ENCODE measurements at places on chromosomes 16 and 17.

DNA sequence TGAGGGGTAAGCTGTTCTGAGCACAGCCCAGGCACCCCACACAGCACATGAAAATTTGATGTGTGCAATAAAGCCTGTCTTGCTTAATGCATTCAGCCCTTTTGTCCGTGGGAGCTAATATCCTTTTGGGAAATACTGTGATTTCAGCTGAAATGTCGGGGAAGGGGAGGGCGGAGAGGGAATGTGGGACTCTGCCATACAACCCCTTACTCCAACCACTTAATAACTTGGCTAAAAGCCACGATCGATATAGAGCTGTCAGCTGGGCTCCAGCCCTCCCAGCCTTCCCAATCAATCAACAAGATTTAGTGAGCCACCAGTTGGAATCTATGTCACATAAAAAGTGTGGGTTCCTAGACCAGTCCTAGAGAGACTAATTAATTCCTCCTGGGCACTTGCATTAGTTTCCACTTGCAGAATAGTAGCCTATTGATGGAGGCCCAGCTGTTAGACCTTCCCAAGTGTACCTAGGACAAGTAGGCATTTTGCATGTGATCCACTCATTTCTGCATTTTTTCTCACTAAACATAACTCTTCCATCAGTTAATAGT is 82.7 kb upstream of the PIRT start:
- DNase-seq = no peak

GRCh38 chr16:79261944-79262552 is 338.5 kb downstream of the MAF start:
- no peak for DNase-seq

DNA sequence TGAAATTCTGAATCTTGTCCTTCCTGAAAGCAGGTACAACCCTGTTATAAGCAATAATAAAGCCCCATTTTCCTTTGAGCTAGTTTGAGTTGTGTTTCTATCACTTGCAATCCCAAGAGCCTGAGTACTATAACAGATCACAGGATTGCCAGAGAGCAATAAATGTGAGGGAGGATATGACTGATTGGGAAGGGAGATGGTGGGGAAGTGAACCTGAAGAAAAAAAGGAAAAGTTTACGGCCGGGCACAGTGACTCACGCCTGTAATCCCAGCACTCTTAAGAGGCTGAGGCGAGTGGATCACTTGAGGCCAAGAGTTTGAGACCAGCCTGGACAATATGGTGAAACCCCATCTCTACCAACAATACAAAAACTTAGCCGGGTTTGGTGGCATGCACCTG is 80.4 kb downstream of the COX10 start:
- DNase-seq = no peak

- DNase-seq = no peak
Observed at GRCh38 chr16:20899477-20900298, 470 bp downstream of the DCUN1D3 start.

DNA sequence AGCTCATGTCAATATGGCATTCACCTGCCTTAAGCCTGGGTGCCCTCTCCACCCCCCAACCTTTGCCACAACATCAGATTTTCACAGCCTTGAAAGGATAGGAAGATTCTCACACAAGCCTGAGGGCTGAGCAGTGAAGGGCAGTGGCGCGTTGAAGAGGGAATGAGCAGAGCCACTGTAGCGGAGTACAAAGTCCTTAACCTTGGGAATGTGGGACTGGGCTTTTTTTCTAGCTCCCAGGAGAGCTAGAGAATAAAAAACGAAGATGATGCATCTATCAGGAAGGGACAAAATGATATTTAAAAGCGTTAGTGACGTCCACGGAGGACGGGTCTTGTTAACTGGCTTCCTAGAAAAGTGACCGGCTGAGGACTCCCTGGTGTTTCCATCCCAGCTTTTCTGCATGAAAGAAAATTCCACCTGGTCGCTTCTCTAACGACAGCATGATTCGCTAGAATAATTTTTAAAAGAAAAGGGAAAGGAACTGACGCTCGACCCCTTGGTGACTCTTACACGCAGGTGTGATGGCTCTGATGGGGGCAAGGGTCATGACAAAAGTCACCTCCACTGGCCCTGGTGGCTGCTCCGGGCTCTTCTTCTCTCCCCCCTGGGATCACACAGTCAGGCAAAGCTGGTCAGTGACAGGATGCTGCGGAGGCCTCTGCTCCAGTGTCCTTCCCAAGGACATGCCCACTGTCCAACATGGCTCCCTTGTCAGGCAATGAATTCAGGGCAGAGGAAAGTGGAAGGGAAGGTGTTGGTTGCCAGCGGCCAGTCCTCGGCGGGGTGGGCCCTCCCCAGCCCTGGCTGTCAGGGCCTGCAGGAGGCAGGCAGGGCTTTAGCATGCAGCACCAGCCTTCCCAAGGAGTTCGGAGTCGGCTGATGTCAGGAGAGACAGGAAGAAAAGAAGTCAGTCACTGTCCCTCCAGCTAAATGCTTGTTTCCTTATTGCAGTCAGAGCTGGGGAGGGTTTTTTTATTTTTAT is 58.4 kb upstream of the IRX3 start:
- DNase-seq = no peak

- DNase-seq = no peak
Observed at GRCh38 chr16:19578378-19578971, 23.0 kb downstream of the VPS35L start.

DNA sequence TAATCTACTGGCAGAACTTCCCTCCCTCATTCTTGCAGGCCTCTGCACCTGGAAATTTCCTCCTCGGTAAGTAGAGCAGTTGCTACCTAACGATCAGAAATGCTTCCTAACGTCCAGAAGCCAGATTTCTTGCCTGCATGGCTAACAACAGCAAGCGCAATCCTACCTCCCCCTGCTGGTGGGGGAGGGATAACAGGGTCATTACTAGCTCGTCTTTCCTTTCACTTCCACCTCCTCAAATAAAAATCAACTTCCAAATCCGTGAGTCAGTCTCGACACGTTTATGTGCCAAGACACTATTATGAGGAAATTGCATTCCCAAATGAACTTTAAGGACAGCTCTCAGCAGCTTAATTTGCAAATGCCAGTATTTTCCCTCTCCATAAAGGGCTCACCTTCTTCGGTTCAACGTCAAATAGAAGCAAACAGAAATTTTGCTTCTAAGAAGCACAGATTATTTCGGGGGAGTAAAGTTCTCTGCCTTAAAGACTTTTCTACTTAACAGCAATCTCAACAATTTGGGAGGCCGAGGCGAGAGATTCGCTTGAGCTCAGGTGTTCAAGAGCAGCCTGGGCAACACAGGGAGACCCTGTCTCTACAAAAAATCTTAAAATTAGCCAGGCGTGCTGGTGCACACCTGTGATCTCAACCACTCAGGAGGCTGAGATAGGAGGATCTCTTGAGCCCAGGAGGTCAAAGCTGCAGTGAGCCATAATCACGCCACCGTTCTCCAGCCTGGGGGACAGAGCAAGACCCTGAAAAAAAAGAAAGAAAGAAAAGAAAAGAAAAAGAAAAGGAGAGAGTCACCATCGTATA is 188.6 kb upstream of the PSMD7 start:
- no peak for DNase-seq

DNA sequence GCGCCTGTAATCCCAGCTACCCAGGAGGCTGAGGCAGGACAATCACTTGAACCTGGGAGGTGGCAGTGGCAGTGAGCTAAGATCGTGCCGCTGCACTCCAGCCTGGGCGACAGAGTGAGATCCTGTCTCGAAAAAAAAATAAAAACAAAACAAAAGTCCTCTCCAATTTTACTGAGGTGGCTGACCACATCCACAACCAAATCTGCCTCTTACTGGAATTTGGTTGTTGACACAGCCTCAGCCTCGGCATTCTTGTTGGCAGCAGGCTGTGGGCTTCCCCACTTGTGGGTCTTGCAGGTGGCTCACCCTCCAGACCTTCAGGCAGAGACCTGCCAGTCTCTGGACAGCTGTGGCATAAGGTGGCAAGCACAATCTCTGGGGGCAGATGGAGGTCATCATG is 15.6 kb downstream of the B4GALNT2 start:
- no peak for DNase-seq

DNA sequence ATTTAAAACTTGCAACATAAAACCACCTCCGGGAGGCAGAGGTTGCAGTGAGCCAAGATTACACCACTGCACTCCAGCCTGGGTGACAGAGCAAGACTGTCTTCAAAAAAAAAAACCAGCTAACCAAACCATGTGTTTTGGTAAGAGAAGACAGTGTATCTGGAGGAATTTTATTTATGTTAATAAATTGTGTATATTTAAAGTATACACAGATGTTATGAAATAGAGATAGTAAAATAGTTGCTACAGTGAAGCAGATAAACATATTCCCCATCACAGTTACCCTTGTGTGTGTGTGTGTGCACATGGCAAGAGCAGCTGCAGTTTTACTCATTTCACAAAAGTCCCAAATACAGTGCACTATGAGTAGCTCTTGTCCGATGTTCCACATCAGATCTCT is 54.8 kb upstream of the CRISPLD2 start:
- DNase-seq = no peak

GRCh38 chr17:77476931-77477805 is 336.4 kb downstream of the SEC14L1 start:
- DNase-seq = peak; percentile 18

GRCh38 chr17:82866590-82867191 is 26.9 kb upstream of the ZNF750 start:
- no peak for DNase-seq

DNA sequence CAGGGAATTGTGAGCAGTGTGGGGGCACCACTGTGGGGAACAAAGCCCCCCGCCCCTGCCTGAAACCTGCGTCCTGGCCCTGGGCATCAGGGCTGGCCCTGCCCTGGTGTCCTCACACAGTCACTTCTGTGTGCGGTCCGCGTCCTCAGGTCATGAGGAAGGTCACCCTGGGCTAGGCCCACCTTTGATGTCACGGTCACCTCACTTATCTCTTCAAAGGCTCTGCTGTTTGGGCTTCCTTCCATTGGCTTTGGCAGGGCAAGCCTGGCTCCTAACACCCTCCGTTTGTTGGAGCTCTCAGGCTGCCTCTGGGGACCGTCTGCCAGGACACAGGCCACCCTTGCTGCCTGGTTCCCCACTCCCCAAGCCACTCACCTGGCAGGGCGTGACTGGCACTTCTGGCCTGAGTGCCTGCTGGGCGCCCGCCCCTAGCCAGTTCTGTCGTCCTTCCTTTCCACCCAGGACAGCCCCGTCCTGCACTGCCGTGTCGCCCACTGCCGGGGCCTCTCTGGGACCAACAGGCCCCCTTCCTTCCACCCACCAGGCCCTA is 8.8 kb downstream of the CENPX start:
- no peak for DNase-seq

DNA sequence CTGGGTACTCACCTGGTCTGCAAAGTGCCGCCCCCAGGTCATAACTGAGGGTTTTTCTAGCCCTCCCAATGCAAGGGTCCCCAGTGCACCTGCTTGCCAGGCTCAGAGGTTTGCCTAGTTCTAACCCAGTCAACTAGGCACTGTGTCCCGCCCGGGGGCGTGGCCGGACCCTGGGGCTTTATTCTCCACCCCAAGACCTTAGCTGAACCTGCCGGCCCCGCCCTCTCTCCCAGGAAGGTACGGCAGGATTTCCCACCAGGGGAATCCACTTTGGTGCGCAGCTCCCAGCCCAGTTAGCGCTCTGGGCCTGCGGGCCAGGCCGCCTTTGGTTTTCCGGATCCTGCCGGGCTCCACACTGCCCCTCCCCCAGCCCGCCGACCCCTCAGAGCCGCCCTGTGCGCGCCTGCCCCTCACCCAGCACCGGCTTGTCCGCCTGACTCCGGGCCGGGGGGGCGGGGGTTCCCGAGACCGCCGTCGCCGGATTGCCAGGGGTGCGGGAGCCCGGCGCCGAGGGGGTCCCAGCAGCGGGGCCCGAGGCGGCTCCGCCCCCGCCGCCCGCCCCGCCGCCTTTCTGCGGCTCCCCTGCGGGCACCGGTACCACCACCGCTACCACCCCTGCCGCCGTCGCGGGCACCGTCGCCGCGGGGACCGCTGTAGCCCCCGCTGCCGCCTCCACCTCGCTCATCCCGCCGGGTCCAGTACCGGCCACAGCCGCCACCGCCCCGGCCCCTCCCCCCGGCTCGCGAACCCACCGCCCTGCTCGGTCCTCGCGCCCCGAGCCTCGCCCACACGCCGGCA is 424 bp downstream of the YBX2 start:
- no peak for DNase-seq

DNA sequence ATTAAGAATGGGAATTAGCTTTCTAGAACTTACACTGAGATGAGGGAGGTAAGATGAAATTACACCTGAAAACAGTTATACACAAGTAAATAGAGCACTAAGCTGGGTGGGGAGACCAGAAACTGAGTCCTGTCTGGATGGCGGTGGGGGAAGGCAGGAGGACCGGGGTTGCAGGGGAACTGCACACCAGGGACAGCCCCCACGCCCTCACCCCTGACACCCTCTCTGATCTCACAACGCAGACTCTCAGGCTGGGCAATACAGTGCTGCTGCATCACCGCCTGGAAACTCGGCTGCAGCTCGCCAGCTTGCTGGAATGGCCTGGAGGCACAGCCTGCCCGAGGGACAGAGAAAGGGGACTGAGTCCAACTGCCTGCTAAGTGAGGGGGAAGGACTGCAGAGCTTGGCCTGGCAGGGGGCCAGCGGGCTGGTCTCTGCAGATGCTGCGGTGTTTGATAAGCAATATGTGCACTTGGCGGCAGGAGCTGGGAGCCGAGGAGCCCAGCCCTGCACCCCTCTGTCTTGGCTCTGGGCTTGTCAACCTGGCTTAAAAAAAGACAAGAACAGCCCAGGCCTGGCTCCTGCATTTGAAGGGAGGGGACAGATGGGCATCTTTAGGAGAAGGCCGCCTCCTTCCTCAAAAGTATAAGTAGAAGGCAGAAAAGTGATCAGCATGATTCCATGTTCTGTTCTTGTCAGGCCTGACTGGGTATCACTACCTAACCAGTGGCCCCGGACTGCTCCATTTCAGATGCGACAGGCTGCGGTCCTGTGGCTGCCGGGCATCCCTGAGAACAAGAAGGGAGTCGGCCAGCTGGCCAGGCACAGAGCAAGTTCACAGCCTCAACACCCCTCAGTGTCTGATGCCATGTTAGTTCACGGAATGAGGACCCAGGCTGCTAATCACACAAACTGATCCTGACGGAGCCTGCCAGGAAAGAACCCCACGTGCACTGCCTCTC is 30.2 kb downstream of the SPHK1 start:
- DNase-seq = no peak

DNA sequence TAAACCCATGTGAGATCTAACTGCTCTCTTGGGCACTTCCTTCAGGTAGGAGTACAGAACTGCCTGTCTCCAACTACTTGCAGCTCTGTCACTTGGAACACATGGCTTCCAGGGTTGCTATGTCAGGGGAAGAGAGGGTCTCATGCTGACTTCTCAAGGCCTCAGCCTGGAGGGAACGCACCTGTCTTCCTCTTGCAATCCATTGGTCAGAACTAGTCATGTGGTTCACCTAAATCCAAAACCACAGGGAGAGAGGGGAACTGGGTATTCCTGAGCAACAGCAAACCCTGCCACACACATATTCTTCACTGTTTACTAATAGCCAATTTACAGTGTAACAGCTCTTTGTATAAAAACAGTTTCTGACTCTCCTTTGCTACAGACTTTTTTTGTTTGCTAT is 206.1 kb downstream of the KCNJ2 start:
- DNase-seq = no peak

- DNase-seq = no peak
Observed at GRCh38 chr16:73616770-73617169, 568.8 kb upstream of the ZFHX3 start.
